ENCODE measurements at places on chromosomes 7 and 10.

DNA sequence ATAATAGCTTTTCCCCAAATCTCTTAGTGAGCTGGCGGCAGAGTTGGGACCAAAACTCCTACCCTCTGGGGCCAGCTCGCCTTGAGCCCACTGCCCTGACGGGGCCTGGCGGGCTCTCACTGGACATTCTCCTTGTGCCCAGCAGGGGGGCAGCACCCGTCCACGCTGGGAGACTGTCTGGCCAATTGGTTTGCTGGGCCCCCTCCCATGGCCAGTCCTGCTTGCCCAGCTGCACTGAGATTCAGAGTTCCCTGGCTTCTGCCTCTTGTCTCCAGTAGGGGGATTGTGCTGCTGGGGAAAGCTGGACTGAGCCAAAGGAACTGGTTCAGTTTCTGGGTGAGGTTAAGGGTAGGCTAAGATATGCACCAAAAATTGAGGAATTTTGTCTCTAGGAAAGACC lies 59.8 kb downstream of the RAMP3 start:
- DNase-seq = no peak

DNA sequence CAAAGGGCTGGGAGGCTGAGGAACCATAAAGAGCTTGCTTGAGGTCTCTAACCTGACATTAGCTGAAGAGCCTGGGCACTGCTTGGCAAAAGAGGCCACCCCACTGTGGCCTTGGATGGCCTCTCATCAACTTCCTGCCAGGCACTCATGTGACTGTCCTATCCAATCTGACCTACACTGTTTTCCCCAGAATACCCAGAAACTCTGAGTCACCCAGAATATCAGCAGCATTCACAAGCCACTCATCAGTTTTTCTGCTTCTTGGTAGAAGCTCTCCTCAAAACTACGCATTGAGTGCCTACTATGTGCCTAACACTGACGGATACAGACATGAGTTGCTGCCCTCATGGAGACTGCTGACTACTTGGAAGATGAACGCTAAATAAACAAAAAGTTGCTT lies 4.1 kb upstream of the NT5C2 start:
- DNase-seq = no peak

- peak; percentile 53 for DNase-seq
These were observed 22.1 kb upstream of the CARD11 start for GRCh38 chr7:3065724-3066143.

DNA sequence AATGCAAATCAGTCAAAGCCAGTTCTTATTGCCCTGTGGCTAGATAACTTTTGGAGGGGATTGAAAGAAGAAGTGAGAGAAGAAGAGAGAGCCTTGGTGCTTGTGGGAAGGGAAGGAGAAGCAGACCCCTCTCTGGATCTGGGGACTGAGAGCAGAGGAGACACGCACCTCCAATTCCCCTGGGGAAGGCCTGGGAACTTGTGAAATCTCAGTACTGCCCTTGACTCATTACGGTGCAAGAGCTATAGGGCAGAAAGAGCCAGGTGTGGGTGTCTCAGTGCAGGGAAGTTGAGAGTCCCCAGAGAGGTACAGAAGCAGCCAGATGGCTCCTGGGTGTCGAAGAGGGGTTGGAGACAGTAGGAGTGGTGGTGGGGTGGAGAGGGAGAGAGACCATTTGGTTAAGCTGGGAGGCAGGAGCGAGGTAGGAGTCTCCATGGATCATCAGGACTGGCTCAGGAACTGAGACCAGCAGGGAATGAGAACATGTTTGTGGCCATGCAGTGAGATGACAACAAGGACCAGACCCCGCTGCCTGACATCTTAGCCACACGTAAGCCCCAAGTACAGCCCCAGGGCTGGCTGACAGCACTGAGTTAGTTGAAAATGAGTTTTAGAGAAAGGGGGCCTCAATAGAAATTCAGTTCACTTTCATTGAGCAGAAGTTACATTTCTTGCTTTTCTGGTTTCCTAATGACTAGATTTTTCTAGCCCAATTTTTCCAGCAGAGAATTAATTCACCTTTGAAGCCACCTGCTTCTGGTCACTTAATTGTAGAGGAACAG lies 238.2 kb downstream of the BUB3 start:
- no peak for DNase-seq

DNA sequence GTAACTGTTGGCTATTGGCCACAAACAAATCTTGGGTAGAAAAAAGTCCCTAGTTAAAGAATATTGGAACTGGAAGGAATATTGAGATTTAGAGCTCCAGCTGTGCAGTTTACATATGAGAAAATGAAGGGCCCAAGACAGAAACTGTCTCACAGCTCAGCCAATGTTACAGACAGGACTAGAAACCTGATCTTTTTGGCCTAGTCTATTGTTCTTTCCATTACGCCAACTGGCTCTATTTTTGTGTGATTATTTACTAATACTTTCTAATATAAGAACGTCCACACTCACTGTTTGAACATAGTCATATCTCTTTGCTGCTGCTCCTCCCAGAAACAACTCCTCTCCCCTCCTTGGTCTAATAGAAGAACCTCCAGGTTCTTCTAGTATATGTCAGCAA lies 1.2 kb downstream of the WEE2 start:
- DNase-seq = no peak

DNA sequence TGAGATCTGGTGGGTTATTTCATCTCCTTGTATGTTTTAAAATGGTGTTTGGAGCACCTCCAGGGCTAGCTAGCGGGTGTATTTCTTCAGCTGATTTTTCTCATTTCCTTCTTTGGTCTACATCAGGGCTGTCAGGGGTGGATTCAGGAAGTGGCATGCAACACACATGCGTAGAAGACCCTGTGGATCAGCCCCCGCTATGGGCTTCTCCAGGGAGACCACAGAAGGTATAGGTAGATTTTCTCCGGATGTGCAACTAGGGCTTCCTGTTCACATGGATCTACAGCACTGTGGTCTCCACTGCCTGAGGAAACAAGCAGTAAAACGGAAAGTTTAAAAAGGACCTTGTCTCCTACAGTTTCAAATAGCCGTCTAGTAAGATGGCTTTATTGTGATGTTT lies 10.4 kb downstream of the NUB1 start:
- DNase-seq = peak; percentile 28

DNA sequence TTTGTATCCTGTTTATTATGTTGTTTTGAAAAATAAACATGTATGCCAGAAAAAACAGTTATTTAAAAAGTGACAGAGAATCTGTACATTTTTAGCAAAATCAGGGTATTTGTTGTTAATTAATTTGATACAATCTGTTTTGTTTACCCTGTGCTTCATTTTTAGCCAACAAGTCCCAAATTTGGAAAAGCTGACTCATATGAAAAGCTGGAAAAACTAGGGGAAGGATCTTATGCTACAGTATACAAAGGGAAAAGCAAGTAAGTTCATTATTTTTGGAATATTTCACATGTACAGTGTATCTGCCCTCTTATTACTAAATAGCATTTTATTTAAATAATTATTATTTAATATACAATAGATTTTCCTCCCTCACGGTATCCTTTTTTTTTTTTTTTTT lies 151.4 kb downstream of the CDK14 start:
- no peak for DNase-seq

GRCh38 chr7:133703547-133703946 lies 423.6 kb upstream of the LRGUK start:
- no peak for DNase-seq

All from stimulated activated CD4-positive, alpha-beta T cell treated with anti-CD3 and anti-CD28 coated beads, Interleukin-12 subunit alpha, Interleukin-12 subunit beta, amount 100 ng/mL, for 4 hours (primary cell).